ENCODE measurements at places on chromosomes 5 and 9.

- no peak for DNase-seq
Measured at GRCh38 chr9:102841376-102841775, 153.8 kb upstream of the CYLC2 start.

DNA sequence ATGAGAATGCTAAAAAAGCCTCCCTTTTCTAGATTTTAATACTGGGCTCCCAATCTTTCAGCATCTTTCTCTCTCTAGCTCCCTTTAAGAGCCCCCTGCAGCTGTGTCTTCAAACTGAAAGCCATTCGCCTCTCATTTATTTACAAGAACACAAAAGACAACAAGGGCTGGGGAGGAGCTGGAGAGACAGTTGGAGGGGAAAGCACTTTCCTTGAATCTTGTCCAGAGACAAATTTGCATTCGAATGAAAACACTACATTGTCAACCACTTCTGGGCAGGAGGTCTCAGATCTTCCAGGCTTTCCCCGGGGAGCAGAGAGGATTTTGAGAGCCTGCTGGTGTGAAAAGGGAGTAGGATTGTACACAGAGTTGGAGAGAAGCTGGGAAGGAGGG, 518.3 kb downstream of the CTNND2 start:
- no peak for DNase-seq

GRCh38 chr9:118262191-118262590, 558.0 kb downstream of the TLR4 start:
- no peak for DNase-seq

- DNase-seq, result no peak
Measured at GRCh38 chr5:111251921-111252320, 27.7 kb downstream of the CAMK4 start.

DNA sequence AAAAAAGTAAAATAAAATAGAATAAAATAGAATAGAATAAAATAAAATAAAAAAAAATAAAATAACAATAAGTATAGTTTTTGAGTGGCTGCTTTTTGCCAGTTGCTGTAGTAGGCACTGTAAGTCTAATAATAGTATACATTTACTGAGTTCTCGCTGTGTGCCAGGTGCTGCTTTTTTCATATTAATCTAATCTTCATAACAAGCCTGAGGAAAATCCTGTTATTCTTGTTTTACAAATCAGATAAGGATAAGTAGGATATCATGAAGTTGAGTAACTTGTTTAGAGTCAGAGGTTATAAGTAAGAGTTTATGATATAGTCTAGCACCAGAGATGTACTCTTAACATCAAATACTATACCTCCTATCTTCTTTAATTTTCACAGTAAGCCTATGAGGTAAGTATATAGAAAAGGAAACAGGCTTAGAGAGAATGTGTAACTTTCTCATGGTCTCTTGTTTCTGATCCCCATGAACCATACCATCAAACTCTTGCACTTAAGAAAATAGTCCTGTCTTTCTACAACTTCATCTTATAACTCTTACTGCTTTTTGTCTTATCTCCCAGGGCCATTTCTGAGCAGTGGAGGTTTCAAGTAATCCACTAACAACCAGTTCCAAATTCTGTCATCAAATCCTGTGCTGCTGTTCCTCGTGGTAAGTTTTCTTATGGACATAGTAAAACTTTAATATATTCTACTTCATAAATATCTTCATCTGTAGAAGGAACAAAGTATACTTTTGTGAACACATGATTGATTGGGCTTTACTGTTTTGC, 18.7 kb downstream of the RMI1 start:
- DNase-seq, result no peak

- DNase-seq, result no peak
Measured at GRCh38 chr9:109022873-109023272, 9.6 kb upstream of the CTNNAL1 start.

GRCh38 chr5:54317511-54318260, 7.3 kb upstream of the ARL15 start:
- no peak for DNase-seq

Measured in H54 (cell line).